ENCODE measurements at places on chromosomes 13 and 19.
A peak's percentile ranks its signal among the peaks of the same experiment; 100 is the strongest.

GRCh38 chr13:98827449-98827848 lies 75.0 kb upstream of the SLC15A1 start:
- DNase-seq, result no peak

DNA sequence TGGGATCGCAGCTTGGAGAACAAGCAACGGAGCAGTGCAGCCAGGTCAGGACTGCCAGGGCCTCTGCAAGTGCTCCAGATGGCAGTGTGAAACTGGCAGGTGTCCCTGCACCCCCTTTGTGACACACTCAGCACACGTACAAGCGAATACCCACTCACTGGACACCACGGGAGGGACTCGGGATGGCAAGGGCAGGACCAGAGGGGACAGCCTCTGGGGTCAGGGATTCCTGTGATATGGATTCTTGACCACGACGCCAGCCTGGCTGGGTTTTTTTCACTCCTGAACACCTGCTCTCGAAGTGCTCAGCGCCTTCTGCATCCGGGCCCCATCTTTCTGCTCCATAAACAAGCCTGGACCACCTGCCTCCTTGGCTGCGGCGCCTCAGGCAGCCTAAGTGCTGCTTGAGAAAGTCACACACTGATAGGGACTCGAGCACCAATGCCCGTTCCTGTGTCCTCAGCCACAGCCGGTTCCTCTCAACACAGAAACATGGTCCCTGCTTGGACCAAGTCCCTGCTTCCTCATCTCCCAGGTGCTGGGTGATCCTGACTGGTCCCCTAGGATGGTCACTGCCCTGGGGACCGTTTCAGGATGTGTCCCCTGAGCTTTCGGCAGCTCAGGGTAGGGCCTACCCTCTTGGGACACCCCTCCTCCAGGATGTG lies 22.0 kb downstream of the ELAVL1 start:
- DNase-seq, result no peak

- no peak for DNase-seq
These were observed 7.0 kb downstream of the ARMC6 start for GRCh38 chr19:19040417-19040816.

DNA sequence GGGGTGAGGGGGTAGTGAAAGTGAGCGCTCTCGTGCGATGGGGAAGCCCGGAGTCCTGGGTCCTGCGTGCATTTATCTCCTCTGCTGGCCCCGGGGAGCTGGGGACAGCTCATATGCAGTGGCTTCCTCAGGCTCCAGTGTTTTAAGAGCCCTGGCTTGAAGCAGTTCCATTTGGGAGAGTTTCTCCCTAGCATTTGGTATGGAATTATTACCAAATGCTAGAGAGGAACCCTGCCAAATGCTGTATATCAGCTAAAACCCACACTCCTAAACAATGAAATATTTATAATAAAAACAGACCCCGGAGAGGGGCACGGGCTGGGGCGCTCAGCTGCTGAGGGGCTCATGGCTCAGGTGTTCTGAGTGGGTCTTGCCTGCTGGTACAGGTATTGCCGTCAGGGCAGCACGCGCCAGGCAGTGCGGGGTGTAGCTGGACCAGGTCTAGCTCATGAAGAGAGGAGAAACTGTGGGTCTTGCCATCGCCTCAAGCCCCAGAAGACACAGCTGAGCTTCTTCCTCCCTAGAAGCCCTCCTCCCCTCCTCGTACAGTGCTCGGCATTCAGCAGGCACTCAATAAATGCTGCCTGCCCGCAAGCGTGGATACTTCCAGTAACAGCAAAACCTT lies 163.6 kb upstream of the ZNF536 start:
- no peak for DNase-seq

DNA sequence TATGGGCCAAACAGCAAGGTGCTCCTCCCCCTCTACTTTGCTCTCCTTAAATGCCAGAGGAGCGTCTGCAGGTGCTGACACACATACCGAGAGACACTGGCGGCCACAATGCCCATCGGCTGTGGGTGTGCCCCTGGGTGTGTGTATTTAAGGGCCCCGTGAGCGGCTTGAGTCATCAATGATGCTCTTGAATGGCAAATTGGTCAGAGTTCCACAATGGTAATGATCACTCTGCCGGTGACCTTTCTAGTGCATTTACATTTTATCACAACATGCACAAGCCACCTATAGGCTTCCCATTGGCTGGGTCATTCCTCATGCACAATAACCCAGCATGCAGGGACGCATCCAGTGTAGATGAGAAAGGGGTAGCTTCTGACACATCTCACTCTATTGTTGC lies 124.8 kb downstream of the ZNF536 start:
- DNase-seq, result no peak

DNA sequence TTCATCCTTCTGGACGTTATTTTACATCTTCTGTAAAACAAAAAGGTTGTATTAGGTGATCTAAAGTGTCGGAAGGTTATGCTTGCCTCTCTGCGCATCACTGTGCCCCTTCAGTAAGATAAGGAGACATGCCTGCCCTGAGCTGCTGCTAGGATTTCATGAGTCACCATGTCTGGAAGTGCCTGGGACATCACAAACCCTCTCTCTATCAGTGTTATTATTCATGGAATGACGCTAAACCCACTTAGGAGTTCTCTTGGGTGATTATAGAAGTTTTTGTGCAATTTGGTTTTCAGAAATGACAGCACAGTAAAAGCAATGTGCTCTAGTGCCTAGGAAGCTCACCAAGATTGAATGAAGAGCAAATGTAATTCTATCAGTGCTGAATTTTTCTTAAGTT lies 617.7 kb downstream of the DCT start:
- no peak for DNase-seq

DNA sequence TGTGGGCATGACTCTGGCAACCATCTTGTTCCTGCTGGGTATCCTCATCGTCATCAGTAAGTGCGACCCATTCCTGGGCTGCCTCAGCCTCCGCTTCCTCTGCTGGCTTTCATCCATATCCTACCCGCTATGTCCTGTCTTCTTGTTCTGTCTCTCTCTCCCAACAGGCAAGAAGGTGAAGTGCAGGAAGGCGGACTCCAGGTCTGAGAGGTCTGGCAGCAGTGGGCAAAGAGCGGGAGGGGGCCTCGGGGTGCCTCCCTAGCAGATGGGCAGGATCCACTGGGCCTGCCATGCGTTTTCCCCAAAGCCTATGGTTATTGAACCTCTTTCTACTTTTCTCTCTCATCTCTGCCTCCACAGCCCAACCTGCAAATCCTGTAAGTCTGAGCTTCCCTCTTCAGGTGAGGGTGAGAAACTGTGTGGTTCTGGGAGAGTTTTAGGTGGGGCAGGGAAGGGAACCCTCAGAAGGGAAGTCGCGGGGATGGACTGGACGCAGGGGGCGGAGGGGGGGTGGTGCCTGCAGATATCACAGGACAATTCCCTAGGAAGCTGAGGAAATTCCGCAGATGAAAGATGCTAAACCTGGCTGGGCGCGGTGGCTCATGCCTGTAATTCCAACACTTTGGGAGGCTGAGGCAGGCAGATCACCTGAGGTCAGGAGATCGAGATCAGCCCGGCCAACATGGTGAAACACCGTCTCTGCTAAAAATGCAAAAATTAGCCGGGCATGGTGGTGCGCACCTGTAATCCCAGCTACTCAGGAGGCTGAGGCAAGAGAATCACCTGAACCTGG lies 3.1 kb upstream of the FXYD5 start:
- DNase-seq, result no peak

- DNase-seq, result no peak
These were observed 251.2 kb upstream of the OBI1 start for GRCh38 chr13:78910147-78910546.

DNA sequence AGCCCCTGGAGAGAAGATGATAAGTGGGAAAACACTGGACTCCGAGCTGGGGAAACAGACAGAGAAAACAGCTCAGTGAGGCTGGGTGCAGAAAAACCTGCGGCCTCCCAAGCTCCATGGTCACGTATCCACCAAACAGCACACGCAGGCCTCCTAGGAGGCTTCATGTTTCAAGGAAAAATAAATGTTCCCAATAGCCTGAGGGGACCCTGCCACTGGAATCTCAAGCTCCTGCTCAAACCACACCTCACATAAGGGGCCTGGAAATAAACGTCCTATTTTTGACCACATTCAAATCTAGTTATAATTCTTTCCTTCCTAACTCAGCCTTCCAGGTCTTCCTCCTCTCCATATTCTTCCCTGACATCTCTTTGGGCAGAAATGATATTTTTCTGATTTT lies 225.7 kb downstream of the ABCC4 start:
- no peak for DNase-seq

DNA sequence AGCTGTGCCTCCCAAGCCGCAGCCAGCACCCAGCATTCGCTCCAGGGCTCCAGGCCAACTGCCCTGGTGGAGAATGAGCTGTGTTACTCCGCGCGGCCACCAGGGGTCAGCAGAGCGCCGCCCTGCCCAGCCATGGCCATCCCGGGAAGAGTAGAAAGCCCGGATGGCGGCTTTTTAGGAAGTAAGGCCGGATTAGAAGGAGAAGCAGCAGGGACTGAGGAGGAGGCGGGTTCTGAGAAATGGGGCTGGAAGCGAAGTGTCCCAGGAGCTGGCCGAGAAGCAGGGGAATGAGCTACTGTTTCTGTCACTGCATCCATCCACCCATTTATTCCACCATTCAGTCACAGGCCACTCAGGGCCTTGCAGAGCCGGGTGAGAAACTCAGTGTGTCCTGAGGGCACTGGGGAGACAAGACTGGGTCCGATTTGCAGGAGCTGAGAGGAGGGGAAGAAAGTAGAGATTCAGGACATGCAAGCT lies 6.6 kb upstream of the NPAS1 start:
- DNase-seq, result peak; percentile 71

GRCh38 chr13:30340331-30341250 lies 33.2 kb upstream of the KATNAL1 start:
- peak; percentile 41 for DNase-seq

GRCh38 chr19:38013913-38014580 lies 107.0 kb downstream of the SIPA1L3 start:
- DNase-seq, result no peak

- DNase-seq, result peak; percentile 42
These were observed 51.7 kb upstream of the EEF1AKMT1 start for GRCh38 chr13:20825477-20825875.

- DNase-seq, result no peak
These were observed 823 bp upstream of the ZNF567 start for GRCh38 chr19:36686365-36687213.

- peak; percentile 45 for DNase-seq
These were observed 40.5 kb downstream of the USP12 start for GRCh38 chr13:27130979-27131623.

DNA sequence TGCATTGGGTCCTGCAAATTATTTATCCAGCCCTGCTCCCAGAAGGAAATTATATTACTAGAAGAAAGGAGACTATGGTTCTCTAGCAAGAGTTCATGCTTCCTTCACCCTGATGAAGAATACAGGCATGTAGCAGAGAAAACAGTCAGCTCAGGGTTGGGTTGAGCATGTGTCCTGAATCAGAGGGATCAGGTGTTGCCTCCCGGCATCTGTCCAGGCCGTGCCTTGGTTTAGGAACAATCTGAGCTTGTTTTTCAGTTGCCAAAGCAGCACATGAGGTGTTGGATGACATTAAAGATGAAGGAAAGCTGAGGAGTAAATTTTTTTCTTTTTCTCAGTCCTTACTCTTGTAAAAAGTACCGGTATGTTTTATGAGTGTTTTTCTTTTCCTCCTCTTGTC lies 62.0 kb downstream of the KL start:
- no peak for DNase-seq

DNA sequence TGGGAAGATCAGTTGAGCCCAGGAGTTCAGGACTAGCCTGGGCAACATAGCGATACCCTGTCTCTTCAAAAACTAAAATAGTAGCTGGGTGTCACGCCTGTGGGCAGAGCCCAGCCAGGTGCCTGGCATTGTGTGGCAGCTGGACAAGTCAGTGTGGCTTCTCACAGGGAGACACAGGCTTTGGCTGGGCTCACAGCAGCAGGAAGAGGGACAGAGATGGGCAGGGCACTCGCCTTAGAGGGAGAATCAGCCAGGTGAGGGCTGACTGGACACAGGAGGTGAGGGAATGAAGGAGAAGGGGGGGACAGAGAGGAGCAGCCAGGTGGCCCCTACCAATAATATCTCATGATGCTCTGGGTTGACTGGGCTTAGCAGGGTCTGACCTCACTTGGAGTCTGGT lies 3.3 kb downstream of the FAM32A start:
- DNase-seq, result no peak

GRCh38 chr19:27865927-27866777 lies 1346.8 kb downstream of the UQCRFS1 start:
- DNase-seq, result no peak

DNA sequence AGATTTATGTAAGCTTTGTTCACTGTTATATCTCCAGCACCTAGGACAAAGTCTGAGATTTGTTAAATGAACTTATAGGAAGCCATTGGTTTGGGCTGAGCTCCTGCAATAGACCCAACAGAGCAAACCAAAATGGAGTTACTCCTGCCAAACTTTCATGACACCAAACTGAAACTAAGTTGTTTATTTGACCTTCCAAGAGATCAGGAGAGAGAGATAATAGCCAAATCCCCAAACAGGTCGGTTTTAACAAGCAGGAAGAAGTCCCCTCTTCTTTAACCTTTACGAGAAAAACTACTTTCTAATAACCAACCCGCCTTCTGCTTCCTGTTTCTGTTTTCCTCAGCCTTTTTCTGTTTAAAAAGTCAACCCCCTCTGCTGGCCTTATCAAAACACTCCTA lies 54.9 kb upstream of the ATP12A start:
- DNase-seq, result no peak

- DNase-seq, result no peak
These were observed 56.4 kb upstream of the STARD13 start for GRCh38 chr13:33341861-33342452.

DNA sequence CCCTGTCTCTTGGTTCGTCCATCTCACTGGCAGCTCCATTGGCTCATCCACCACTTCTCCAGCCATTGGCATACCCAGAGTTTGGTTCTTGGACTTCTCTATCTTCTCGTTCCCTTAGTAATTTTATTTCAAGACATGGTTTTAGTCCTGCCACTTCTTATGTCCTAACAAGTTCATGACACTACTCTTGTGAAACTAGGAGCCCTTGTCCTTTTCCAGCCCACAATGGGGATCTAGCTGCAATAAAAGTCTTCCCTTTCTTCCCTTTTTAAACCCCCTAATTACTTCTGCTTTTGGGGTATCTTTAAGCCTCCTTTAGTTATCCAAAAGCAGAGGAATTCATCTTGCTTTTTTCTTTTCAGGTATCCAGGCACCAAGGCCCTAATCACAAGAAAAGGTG lies 2.9 kb upstream of the RCBTB2 start:
- no peak for DNase-seq

GRCh38 chr13:65638572-65639168 lies 1591.5 kb downstream of the PCDH9 start:
- peak; percentile 64 for DNase-seq

DNA sequence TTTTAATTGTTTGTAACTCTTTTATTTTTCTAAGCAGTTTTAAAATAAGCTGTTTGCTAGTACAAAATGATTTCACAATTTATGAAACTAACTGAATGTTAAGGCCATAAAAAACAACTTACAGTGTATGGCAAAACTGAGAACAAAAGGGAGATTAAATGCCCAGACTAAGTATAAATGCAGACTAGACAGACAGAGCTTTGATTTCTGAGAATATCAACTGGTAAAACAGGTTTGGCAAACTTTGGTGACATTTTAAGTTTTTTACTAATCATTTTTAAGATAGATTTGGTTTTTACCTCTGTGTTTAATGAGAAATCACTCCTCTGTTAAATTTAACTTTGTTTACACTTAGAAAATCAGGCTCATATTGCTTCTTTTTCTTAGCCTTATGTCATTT lies 127.5 kb upstream of the KLF5 start:
- DNase-seq, result no peak

GRCh38 chr19:28898249-28898648 lies 314.7 kb downstream of the UQCRFS1 start:
- no peak for DNase-seq

GRCh38 chr13:36090592-36090991 lies 40.6 kb downstream of the DCLK1 start:
- DNase-seq, result no peak

All from lung microvascular endothelial cell (primary cell).